Thymus (tissue), 14 donors: ENCODE measurements at places on chromosomes 5 and 9.

DNA sequence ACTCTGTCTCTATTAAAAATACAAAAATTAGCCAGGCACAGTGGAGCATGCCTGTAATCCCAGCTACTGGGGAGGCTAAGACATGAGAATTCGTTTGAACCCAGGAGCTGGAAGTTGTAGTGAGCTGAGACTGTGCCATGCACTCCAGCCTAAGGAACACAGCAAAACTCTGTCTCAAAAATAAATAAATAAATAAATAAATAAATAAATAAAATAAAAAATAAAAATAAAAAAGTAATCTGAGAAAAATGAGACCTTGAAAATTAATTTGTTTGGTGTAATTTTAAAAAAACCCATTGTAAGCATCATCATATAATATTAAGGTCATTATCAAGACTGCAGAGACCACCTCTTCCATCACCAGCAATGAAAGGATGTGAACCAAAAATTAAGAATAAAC lies 997.1 kb downstream of the CDH18 start:
- H3K4me1 ChIP-seq: no peaks in the 10 kb centered on the region
- no peak overlapping the region for H3K27ac ChIP-seq
- no peak overlapping the region for H3K4me3 ChIP-seq
- H3K36me3 ChIP-seq: no peaks in the 10 kb centered on the region
- no peaks in the 10 kb centered on the region for H3K27me3 ChIP-seq

GRCh38 chr5:31767335-31768031 lies 128.6 kb downstream of the PDZD2 start:
- H3K27ac ChIP-seq: no peak overlapping the region
- H3K36me3 ChIP-seq: no peaks in the 10 kb centered on the region
- DNase-seq: no peak
- H3K4me1 ChIP-seq: no peaks in the 10 kb centered on the region
- no peak overlapping the region for H3K4me3 ChIP-seq

DNA sequence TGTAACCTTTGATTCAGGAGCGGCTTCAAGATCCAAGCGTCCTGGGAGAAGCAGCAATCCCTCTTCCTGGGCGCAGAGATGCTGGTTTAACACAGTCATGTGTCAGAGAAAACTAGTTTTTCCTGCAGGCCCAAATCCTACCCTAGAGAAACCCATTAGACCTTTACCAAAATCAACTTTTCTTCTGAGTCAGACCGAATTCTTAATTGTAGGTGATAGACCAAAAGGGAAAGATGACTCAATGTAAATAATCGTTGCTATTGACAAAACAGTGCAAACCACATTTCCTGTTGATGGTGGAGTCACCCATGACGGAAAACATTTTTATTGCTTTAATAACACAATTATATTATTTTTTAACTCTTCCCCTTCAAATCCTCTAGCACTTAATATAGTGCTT lies 40.1 kb downstream of the SLC1A1 start:
- no peak for DNase-seq
- H3K27me3 ChIP-seq: no peaks in the 10 kb centered on the region
- H3K36me3 ChIP-seq: no peaks in the 10 kb centered on the region
- no peaks in the 10 kb centered on the region for H3K4me1 ChIP-seq
- no peak overlapping the region for H3K27ac ChIP-seq

GRCh38 chr9:14140096-14140697 lies 173.7 kb downstream of the NFIB start:
- H3K27ac ChIP-seq: no peak overlapping the region
- no peaks in the 10 kb centered on the region for H3K36me3 ChIP-seq
- H3K4me1 ChIP-seq: no peaks in the 10 kb centered on the region
- H3K4me3 ChIP-seq: no peak overlapping the region

GRCh38 chr9:82488313-82489200 lies 500.0 kb downstream of the SPATA31D1 start:
- H3K4me3 ChIP-seq: no peak overlapping the region
- H3K36me3 ChIP-seq: no peaks in the 10 kb centered on the region
- no peaks in the 10 kb centered on the region for H3K4me1 ChIP-seq
- no peaks in the 10 kb centered on the region for H3K27me3 ChIP-seq
- no peak overlapping the region for H3K27ac ChIP-seq

DNA sequence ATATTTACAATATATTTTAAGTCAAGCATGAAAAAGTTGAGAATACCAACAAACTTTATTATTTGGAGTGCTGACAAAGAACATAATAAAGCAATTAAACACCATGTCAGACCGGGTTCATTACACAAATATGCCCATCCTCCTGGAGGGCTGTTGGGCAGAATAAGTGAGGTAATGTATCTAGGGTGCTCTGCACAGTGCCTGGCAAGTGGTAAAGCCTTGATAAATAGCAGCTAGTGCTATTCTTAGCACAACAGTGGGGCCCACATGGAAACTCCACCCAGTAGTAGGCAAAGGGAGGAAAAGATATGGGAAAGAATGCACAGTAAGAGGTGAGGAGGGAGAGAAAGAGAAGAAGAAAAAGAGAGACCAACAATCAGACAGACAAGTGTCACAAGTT lies 97.7 kb downstream of the SLC1A3 start:
- H3K36me3 ChIP-seq: no peaks in the 10 kb centered on the region
- H3K27ac ChIP-seq: no peak overlapping the region
- H3K4me1 ChIP-seq: no peaks in the 10 kb centered on the region
- no peak overlapping the region for H3K4me3 ChIP-seq

- peaks cover 18% of the 10 kb centered on the region for H3K4me1 ChIP-seq
- peak overlapping the region; percentile 73 for H3K27ac ChIP-seq
- no peaks in the 10 kb centered on the region for H3K27me3 ChIP-seq
- no peak for DNase-seq
These were observed 9.0 kb downstream of the RGS14 start for GRCh38 chr5:177366528-177367322.

- H3K4me3 ChIP-seq: peak overlapping the region; percentile 88
- H3K27ac ChIP-seq: peak overlapping the region; percentile 99
- peaks cover 7% of the 10 kb centered on the region for H3K36me3 ChIP-seq
These were observed 16.7 kb downstream of the FGD3 start for GRCh38 chr9:92963831-92964606.

- no peaks in the 10 kb centered on the region for H3K36me3 ChIP-seq
- DNase-seq: no peak
- no peak overlapping the region for H3K4me3 ChIP-seq
- H3K27me3 ChIP-seq: no peaks in the 10 kb centered on the region
These were observed 14.8 kb upstream of the SLC25A51 start for GRCh38 chr9:37918665-37919170.

DNA sequence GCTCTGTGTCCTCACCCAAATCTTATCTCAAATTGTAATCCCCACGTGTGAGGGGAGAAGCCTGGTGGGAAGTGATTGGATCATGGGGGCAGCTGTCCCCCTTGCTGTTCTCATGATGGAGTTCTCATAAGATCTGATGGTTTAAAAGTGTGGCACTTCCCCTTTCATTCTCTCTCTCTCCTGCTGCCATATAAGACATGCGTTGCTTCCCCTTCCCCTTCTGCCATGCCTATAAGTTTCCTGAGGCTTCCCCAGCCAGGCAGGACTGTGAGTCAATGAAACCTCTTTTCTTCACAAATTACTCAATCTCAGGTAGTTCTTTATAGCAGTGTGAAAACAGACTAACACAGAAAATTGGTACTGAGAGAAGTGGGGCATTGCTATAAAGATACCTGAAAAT lies 107.7 kb downstream of the DMAC1 start:
- H3K27me3 ChIP-seq: no peaks in the 10 kb centered on the region
- DNase-seq: no peak
- H3K27ac ChIP-seq: no peak overlapping the region
- no peaks in the 10 kb centered on the region for H3K4me1 ChIP-seq

GRCh38 chr5:125301711-125302110 lies 555.3 kb upstream of the ZNF608 start:
- H3K4me3 ChIP-seq: no peak overlapping the region
- no peak overlapping the region for H3K27ac ChIP-seq
- DNase-seq: no peak

DNA sequence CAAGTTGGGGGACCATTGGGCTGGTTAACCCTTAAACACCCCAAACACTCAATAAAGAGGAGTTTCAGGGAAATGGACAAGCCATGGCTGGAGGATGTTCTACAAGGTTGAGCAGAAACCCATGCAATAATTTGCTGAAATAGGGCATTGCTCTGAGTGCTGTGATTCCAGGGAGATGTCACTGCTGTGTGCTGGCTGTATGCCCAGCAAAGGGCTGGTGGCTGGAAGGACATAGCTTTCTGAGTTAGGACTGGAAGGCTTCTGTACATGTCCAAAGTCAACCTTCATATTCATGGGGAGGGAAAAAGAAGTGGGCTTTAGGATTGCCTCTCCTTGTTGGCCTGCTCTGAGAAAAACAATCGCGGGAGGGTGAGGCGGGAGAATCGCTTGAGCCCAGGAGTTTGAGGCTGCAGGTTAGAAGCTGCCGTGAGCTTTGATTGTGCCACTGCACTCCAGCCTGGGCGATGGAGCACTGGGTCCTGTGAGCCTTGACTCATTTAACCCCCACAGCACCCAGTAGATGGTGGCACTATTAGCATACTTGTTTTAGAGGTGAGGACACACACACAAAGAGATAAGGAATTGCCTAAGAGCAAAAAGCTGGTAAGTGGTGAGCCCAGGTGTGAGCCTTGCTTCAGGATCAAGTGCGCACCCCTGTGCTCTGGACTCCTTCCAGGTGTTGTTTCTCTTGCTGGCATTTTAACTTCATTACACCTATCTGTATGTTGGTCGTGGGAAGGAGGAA lies 20.4 kb downstream of the IL12B start:
- DNase-seq: no peak
- peaks cover 7% of the 10 kb centered on the region for H3K4me1 ChIP-seq
- peaks cover 27% of the 10 kb centered on the region for H3K27me3 ChIP-seq
- H3K27ac ChIP-seq: no peak overlapping the region
- no peak overlapping the region for H3K4me3 ChIP-seq

GRCh38 chr5:135327429-135328127 lies 71.5 kb downstream of the MACROH2A1 start:
- H3K36me3 ChIP-seq: peaks cover 15% of the 10 kb centered on the region
- no peaks in the 10 kb centered on the region for H3K27me3 ChIP-seq
- no peak overlapping the region for H3K4me3 ChIP-seq
- no peak for DNase-seq
- no peak overlapping the region for H3K27ac ChIP-seq

DNA sequence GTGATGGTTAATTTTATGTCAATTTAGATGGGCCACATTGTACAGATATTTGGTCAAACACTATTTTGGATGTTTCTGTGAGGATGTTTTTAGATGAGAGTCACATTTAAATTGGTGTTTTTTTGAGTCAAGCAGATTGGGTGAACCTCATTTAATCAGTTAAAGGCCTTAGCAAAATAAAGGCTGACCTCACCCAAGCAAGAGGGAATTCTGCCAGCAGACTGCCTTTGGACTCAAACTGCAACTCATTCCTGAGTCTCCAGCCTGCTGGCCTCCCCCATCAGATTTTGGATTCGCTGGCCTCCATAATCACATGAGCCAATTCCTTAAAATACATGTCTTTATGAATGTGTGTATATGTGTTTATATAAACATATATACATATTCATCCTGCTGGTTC lies 282.7 kb upstream of the POU5F2 start:
- no peaks in the 10 kb centered on the region for H3K36me3 ChIP-seq
- no peak for DNase-seq
- no peak overlapping the region for H3K4me3 ChIP-seq
- no peak overlapping the region for H3K27ac ChIP-seq
- H3K4me1 ChIP-seq: no peaks in the 10 kb centered on the region

- peaks cover 19% of the 10 kb centered on the region for H3K36me3 ChIP-seq
- peak overlapping the region; percentile 97 for H3K27ac ChIP-seq
- no peaks in the 10 kb centered on the region for H3K27me3 ChIP-seq
- no peak for DNase-seq
These were observed 105.4 kb downstream of the DAPK1 start for GRCh38 chr9:87602933-87603643.

DNA sequence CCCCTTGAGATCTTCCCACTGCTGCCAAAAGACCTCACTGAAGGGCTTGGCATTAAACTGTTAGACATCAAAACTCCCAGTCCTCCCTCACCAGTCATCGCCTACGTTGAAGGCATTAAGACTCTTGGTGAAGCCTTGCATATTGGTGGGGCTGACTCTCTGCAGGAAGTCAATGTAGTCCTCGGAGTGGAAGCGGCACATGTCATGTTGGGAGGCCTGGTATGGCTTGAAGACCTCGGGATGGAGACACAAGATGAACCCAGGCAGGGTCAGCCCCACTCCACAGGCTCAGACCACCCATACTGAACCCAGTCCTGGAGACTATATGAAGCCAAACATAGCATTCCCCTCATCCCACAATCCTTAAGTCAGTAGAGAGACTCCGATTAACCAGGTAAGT lies 1.9 kb downstream of the HDAC3 start:
- no peaks in the 10 kb centered on the region for H3K27me3 ChIP-seq
- H3K4me3 ChIP-seq: no peak overlapping the region
- peaks cover 39% of the 10 kb centered on the region for H3K36me3 ChIP-seq
- no peak for DNase-seq

DNA sequence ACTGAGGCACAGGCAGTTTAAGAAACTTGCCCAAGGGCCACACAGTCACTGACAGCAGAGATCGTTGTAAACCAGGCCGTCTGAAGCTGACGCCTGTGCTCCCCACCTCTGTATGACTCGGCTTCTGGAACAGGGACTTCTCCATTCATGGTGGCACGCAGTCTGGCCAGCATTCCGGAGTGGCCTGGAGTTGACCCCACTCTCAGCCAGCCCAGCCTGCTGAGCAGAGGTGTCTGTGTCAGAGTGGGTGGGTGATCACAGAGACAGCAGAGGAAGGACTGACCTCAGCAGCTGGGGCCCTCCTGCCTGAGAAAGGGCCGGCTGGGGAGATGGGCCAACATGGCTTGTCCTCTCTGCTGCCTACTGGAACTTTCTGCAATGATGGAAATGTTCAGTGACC lies 12.6 kb downstream of the LRSAM1 start:
- no peak overlapping the region for H3K27ac ChIP-seq
- no peaks in the 10 kb centered on the region for H3K4me1 ChIP-seq
- DNase-seq: no peak
- no peak overlapping the region for H3K4me3 ChIP-seq

DNA sequence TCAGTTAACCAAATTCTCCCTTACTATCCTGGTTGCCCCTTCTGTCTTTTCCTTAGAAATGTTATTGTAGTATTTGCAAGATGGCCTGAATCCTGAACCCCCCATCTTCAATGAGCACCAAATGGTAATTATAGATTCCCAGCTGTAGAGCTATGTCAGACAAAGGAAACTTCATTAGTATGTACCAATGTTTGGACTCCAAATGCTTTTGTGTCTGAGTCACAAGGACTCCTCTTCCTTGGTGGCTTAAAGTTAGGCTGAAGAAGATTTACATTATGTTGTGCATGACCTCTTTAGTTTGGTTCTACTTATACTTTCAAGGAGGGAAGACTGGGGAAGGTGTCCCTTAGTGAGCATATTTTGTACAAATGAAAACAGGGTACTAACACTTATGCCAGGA lies 105.9 kb upstream of the CDKN2B start:
- H3K4me3 ChIP-seq: no peak overlapping the region
- no peaks in the 10 kb centered on the region for H3K4me1 ChIP-seq
- no peak overlapping the region for H3K27ac ChIP-seq
- no peaks in the 10 kb centered on the region for H3K36me3 ChIP-seq
- H3K27me3 ChIP-seq: no peaks in the 10 kb centered on the region
- no peak for DNase-seq

GRCh38 chr5:11733840-11734192 lies 170.4 kb downstream of the CTNND2 start:
- H3K4me1 ChIP-seq: no peaks in the 10 kb centered on the region
- DNase-seq: no peak
- no peaks in the 10 kb centered on the region for H3K27me3 ChIP-seq
- no peak overlapping the region for H3K27ac ChIP-seq
- H3K36me3 ChIP-seq: no peaks in the 10 kb centered on the region
